Stimulated activated naive B cell treated with anti-CD40 and anti-IgM and Interleukin-4, amounts not matched to agents 10 μg/mL and 1 μg/mL and 100 μg/mL, for 72 hours (primary cell): ENCODE measurements at places on chromosomes 6 and 20.

GRCh38 chr6:84804720-84805119 is 40.3 kb upstream of the TBX18 start:
- no peak for DNase-seq

DNA sequence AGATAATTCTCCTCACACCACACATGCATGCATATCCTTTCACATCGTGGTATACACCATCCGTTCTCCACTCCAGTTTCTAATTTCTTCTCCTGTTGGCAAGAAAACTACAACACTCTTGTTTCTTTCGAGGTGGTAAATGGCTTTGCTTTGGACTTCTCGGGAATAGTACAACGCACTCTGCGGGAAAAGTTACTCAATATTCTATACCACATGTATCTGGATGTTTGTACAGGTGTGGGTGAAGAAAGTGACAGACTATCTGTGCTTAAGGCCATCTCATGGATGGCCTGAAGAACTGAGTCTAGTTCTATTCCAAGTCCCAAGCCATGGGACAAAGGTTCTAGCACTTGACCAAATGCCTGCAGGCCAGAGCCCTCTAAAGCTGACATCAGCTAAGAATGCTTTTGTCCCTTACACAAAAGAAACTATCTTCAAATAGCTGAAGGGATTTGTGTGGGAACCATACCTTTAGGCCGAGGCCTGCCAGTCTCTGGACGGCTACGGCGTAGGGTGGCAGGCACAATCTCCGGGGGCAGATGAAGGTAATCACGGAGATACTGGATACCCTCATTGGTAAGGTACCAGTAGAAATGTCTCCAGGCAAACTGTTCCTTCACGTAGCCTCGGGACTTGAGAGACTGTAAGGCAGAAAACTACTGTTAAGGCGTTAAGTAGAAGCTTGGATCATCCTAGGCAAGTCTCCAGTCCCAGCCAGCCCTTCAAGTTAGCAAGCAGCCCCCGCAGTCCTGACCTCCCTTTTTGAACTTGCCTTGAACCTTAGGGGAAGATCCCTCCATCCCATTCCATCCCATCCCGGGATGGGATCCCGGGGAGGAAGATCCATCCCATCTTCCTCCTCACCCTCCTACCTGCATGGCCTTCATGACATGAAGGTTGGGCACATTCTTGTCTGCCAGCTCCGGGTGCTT is 1.4 kb downstream of the RPS10 start:
- no peak for DNase-seq

DNA sequence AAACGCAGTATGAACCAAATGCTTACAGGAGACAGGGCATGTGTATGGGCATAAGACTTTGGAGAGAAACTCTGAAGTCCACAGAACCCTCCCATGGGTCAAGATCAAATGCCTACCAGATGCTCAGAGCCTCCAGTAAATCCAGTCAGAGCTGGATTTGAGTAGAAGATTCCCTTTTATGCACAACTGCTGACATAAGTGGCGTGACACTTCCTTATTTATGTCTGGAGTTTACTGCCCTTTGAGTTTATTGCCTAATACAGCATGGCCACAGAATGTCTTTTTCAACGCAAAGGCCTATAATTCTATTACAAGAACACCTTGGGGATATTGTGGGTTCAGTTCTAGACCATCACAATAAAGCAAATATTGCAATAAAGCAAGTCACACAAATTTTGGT is 220.0 kb upstream of the FOXQ1 start:
- DNase-seq: no peak

DNA sequence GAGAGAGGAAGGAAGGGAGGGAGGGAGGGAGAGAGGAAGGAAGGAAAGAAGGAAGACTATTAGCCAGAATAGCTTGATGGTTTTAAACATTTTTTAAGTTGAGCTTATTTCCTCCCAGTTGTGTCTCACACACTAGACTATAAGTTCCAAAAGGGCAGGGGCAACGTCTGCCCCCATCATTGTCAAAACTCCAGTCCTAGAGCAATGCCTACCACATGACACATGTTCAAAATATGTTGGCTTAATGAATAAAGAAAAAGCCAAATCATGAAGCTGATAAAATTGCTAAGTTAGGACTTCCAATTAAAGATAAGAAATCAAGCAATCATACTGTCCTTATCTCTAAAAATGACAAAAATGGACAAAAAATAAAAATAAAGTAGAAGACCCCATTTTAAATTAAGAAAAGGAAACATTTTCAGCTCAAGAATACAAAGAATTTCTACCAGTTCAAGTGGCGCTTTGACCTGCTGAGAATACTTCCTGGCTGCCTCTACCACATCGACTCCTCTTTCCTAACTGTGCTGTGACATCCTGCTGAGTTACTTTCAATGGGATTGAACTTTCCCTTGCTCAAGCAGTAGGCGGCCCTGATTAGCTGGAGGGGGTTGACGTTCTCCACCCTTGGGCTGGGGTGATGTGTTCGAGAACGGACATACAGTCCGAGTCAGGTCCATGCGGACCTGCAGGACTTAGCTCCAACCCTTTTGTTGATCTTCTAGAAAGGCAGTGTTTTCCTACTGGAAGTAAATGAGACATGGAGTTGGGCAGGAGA is 283.9 kb upstream of the FOXQ1 start:
- DNase-seq: no peak

GRCh38 chr6:71403422-71404134 is 115.0 kb downstream of the OGFRL1 start:
- no peak for DNase-seq

DNA sequence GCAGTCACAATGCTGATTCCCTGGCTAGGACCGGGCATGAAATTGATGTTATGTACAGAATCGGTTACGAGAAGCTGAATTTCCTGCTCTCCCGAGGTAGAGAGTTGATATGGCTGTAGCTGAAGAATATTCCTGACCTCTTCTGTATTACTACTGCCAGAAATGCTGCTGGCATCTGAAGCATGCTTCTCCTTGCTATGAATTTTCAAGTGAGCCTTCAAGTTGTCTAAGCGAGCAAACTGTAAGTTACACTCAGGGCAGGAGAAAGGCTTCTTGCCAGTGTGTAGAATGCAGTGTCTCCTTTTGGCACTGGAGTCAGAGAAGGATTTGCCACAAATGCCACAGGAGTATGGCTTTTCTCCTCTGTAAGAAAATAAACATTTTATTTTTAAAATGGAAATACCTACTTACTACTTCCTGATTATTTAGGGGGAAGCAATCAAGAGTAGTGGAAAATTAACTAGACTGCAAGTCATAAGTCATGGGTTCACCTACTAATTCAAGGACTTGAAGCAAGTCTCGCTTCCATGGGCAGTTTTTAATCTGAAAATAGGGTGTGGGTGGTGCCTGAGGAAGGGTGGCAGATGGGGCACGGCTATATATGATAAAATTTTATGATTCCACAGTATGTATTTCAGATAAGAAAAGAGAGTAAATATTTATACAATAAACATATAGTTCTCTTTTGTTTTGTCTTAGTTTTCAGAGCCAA is 10.8 kb upstream of the MICAL1 start:
- no peak for DNase-seq

- DNase-seq: no peak
Observed at GRCh38 chr20:55461519-55461918, 543.8 kb downstream of the CBLN4 start.

GRCh38 chr6:24431045-24431451 is 28.3 kb downstream of the MRS2 start:
- DNase-seq: no peak

- peak; percentile 23 for DNase-seq
Observed at GRCh38 chr20:33947709-33948295, 45.9 kb upstream of the RALY start.

DNA sequence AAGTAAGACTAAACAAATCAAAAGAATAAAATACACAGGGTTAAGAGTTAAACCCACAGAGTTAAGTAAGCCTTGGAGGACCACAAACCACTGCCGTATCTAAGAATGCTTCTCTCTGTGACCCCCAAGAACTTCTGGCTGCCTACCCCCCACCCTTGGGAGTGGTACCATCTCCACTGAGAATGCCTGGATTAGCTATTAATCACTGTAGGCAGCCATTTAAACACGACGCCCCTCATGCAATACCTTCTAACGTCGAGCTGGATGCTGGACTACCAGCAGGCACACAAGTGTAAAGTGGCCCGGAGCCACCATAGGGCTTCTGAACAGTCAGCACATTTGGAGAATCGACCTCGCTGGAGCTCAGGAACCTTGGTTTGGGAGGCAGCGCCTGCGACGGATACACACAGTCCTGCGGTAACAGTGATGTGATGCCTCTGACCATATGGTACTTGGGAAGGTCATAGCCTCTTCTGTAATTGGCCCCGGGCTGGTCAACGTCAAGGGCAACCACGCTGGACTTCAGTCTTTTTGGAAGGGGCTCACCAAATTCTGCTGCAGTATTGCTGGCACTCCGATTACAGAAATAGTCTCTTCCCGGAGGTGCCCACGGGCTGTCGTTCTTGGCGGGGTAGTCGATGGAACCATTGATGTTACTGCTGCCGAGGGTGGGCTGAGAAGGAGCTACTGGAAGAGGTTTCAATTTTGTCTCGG is 18.0 kb downstream of the ZNF217 start:
- DNase-seq: no peak

- no peak for DNase-seq
Observed at GRCh38 chr6:29146179-29146578, 24.5 kb upstream of the OR2J2 start.

DNA sequence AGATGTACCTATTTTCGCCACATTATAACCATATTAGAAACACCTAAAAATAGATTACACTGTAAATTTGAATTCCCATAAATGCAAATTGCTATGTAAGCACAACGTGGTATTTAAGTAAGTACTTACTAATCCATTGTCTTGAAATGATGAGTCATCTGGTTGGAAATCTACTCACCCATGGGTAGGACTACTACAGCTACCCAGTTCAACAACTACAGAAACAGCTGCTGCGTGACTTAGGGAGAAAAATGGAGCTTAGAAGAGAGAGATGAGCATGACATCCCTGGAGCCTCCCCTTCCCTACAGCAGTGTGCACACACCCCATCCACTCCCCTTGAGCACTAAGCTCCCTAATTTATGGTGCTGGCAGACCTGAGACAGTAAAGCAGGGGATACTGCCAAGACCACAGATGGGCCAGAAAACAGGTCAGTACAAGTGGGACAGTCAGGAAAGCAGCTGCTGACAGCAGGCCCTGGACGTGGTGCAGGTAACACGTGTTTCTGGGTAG is 26.9 kb downstream of the RRAGD start:
- DNase-seq: no peak

DNA sequence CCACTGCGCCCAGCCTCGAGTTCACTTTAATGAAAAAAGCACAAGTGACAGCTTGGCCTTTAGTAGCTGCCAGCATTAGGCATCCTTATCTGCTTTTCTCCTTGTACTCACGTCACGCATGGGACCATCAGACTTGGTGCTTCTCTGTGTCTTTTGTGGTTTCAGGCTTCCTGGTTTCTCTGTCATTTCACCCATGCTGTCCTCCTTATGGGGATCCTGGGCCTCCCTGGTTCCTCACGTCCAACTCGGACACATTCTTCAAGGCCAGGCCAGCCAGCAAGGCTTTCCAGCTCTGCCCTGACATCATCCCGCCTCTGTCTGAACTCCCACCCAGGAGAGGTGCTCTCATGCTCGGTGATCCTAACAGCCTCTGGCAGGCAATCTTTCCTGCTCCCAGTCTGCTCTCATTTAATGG is 83.2 kb downstream of the TIAM2 start:
- DNase-seq: no peak

DNA sequence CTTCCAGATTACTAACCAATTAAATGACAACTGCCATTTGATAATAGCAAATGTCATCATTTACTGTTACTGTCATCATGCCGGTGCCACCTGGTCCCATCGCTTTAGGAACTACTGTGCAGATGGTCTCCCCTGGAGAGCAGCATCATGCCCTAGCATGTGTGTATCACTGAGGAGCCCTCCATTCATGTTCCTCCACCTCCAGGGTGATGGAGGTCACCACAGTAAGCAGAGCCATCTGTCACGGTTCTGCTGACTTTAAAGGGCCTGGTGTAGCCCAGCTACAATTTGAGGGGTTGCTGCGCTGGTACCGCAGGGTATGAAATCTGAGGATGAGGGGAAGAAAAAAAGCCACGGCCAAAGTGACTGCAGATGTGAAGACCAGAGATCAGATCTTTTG is 118.8 kb upstream of the KCNK16 start:
- DNase-seq: no peak

DNA sequence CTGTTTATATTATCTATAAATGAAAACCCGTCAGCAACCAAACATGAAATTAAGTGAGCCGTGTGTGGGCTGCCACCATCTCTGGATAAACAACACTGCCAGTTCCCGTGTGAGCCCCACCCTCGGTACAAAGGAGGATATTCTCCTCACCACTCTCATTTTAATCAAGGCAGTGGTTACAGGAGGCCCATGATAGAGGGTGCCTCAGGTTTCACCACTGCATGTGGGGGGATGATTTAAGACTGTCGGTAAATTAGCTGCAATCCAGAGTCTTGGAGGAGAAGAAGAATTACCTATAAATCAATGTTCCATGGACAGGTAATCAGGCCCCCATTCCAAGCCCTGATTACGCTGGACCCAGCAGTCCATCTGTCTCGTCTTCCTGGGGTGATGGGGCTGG is 361.6 kb upstream of the SULF2 start:
- DNase-seq: no peak

DNA sequence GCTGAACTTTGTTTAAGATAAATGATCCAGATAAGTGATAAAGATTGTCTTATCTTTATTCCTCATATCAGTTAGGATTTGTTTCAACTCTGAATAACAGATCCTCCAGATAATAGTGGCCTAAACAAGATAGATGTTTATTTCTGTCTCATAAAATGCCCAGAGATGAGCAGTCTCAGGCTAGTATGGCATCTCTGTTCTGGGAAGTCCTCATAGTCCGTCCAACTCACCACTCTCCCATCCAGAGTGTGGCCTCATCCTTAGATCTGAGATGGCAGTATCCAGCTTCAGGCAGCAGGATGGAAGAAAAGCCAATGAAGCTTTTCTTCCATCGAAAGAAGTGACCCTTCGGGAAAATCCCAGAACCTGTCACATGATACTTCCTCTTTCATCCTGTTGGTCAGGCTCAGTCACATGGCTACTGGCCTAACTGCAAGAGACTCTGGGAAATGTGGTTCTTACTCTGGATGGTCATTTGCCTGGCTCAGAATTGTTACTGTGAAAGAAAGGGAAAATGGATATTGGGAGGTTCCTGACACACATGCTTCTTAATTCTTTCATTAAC is 29.4 kb upstream of the TAGAP start:
- DNase-seq: no peak

DNA sequence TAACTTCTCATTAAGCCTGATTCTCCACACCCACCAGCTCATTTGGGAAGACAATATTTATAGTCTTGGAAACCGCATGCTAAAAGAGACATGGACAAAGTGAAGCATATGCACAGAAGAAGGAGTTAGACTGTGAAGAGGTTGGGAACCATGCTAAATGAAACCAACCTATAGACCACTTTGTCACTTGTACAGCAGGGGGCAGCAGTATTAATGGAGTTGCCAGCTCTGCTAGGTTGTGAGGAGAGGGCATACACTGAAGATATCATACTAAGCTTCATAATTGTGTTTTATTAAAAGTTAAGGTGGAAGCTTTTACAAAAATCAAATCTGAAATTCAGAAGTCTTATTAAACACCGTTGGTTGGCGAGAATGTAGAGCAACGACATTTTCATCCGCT is 38.3 kb upstream of the HMGCLL1 start:
- no peak for DNase-seq

GRCh38 chr20:58526411-58526810 is 11.2 kb upstream of the APCDD1L start:
- DNase-seq: no peak
